Posterior vena cava (tissue), 2 donors: ENCODE measurements at places on chromosomes 2 and 18. TPM values are rescaled to one million over a fixed set of nuclear protein-coding genes. Genes with fewer than 3 reads are reported as not detected.

The BCL11A gene
- 2.0 TPM for total RNA-seq

The CFC1 gene
- not detected for total RNA-seq

The DNER gene
- total RNA-seq: 0.67 TPM

DNA sequence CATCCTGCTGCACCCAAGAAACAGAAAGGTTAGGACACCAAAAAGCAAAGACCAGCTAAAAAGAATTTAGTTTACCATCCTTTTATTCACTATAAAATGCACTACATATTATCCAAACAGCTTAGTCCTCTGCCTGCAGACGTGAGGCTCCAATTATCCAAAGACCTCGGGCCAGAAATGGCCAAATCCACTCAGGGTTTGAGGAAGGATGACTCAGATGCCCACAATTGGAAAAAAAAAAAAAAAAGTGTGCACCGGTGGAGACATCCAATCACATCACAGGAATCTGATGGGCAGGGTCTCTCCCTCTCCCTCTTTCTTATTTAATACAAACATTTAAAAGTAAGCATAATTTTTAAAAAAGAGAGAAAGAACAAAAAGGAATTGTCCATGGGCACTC, 65.7 kb downstream of the TRABD2A start:
- DNase-seq: no peak

DNA sequence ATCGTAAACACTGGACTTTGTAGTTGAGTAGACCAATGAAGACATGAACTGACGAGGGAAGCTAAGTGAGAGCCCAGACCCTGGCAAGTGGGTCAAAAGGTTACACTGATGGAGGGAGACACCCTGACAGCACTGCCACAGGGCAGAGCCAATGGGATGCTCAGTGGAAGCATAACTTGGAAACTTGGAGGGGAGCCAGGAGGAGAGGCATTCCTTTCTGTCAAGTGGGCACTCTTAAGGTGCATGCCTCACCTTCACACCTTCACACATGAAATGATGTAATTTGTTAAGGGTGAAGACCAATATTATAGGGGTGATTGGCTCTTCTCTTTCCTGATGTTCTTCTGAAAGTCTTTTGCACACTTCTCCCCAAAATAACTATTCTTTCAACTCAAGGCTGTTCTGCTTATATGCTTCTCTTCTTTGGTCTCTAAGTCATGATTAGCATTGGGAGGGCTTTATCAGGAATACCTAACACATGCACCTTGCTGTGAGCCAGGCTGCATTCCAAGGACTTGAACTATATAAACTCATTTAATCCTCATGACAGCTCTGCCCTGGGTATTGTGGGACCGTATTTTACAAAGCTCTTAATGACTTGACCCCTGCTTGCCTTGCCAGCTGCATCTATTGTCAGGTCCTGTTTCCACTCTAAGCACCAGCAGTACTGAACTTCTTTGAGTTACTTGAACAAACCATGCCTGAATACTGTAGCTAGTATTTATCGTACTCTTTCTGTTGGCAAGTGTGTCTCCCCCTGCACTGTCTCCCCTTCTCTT, 19.0 kb downstream of the RPL37A start:
- DNase-seq: no peak

DNA sequence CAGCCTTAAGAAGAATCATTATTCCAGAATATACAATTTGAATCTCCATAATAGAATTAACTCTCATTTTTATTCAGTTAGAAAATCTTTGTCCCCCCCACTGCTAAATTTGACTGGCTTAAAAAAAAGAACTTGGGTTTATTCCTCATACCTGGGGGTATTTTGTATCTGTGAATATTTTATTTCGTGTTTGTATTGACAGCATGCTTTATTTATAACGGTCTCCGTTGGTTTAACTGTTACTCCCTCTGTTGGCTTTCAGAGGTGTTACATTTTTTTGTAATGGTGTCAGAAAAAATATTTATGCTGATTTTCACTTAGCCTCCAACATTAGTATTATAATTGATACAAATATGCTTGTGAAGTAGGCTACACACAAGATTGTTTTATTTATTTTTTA, 109.1 kb downstream of the HAUS1 start:
- no peak for DNase-seq

The CYP26B1 gene
- total RNA-seq: 5.0 TPM

- no peak for DNase-seq
Measured at GRCh38 chr2:129756276-129756675, 223.2 kb upstream of the RAB6C start.

GRCh38 chr2:207960090-207960489, 65.2 kb downstream of the PLEKHM3 start:
- DNase-seq: no peak

GRCh38 chr2:133765658-133766057, 197.4 kb upstream of the NCKAP5 start:
- no peak for DNase-seq

- DNase-seq: no peak
Measured at GRCh38 chr2:130842770-130843169, 6.1 kb downstream of the ARHGEF4 start.

GRCh38 chr2:113182471-113183260, 8.9 kb downstream of the PSD4 start:
- peak; percentile 73 for DNase-seq

DNA sequence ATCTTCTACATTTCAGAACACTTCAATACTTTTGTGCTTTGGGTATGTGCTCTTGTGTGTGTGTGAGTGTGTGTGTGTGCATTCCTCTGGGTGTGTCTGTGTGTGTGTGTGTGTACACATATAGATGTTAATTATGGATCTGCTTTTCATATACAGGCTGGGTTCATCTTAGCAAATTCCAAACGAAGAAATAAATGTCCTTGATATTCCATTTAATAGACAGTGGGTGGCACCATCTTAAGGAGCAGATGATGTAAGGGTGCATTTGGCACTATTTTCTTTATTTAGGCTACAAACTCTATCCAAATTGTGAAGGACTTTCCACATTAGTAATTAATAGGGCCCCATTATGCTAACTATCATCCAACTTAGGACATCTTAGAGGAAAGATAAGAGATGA, 425.8 kb upstream of the POU3F3 start:
- no peak for DNase-seq

The FASTKD2 gene
- 21.6 TPM for total RNA-seq

- DNase-seq: no peak
Measured at GRCh38 chr2:100818003-100818605, 1.8 kb upstream of the NPAS2 start.

- no peak for DNase-seq
Measured at GRCh38 chr2:215771241-215771640, 242.1 kb downstream of the MREG start.

DNA sequence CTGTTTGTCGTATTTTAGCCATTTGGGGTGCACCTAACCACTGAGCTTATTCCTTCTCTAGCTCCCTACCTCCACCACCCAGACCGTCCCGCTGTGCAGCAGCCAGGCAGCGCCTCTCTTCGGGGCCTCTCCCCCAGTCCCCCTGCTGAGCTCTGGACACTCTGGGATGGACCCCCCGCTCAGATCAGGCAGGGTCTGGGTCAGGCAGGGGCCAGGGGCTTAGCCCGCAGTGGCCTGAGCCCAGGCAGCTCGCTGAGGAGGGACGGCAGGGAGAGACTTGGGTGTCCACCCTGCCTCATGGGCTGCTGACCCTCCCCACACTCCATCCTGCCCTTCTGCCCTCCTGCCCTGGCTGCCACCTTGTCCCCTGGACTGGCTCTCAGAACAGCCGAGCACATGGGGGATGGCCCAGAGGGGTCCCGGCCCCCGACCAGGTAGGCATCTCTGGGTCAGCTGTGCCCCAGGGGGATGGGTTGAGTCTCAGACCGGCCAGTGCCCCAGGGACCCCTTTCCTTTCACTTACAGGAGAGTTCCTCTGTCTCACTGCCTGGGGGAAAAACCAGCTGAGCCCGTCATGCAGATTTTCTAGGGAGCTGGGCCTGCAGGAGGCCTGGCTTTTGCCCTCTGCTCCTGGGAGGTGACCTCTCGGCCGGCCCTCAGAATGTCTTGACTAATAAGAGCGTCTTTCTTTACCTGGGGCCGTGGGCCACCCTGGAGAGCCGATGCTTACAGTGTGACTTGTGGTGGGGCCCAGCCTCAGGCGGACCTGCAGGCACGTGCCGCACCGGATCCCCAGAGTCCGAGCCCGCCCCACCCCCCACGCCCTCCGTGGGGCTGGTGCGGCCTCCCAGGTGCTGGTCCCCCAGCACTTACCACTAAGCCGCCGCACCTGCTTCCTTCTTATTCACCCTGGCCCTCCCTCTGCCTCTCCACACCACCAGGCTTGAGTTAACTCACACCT, 22.8 kb upstream of the PXDN start:
- peak; percentile 74 for DNase-seq

The HOXD13 gene
- total RNA-seq: not detected

The ZBTB14 gene
- total RNA-seq: 9.9 TPM

- DNase-seq: no peak
Measured at GRCh38 chr2:230312638-230313037, 14.4 kb upstream of the SP140L start.

The RNF125 gene
- total RNA-seq: 3.7 TPM

The ANKRD62 gene
- 0.05 TPM for total RNA-seq

DNA sequence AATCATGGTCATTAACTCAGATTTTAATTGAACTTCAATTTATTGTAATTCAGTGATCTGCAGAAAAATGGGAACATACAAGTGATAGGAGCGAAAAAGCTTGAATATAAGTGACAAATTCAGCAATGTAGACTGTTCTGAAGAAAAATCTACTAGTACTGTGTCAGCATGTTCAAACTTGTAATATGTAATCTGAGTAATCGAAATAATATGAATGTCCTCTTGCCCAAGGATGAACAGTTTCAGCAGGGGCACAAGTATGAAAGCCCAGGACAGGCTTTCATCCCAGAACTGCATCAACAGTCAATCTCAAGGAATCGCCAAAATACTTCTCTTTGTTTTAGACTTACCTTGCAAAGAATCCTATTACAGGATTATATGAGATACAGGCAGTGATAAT, 1110.5 kb downstream of the LRP1B start:
- no peak for DNase-seq

DNA sequence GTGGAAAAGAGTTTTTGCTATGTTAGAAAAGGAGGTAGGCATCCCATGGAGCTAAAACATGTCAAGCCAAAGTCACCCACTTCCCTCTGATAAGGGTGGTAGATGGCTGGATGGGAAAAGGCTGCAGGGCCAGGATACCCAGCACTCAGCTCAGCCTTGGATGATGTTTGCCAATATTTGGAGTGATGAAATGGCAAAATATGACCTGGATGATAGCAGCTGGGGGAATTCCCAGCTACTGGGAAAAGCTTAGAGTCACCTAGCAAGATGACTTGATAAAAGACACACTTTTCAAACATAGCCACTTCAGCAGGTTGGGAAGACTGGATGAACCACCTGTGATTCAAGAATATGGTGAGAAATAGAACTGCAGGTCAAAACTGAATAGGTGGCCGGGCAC, 10.1 kb downstream of the RFX8 start:
- no peak for DNase-seq

GRCh38 chr18:56973487-56973886, 173.4 kb upstream of the BOD1L2 start:
- no peak for DNase-seq

- no peak for DNase-seq
Measured at GRCh38 chr18:63292831-63293683, 26.5 kb downstream of the BCL2 start.

DNA sequence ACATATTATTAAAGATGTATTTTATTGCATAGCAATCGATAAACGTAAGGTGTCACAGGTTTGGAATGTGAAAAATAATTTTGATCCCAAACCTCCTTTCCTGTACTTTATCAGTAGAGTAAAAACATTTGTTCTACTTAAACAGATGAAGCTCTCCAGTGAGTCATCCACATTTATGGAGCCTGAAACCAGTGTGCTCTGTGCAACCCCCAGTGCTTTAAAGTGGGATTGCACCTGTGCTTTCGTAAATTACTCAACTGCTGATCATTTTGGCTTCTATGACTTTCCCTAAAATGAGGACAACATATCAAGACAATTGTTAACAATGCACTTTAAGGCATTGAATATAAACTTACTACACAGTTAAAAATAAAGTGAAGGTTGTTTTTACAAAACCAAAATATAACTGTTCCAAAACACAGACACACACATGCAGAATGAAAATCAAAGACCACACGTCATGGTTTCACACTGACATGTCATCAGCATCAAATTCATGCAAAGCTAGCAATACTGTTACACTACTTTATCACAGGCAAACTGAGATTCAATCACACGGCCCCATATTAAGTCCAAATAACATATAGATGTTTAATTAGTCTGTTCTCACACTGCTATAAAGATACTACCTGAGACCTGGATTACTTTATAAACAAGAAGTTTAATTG, 9.7 kb downstream of the TMEM18 start:
- no peak for DNase-seq

- DNase-seq: no peak
Measured at GRCh38 chr2:47024046-47024445, 108.4 kb upstream of the MCFD2 start.

DNA sequence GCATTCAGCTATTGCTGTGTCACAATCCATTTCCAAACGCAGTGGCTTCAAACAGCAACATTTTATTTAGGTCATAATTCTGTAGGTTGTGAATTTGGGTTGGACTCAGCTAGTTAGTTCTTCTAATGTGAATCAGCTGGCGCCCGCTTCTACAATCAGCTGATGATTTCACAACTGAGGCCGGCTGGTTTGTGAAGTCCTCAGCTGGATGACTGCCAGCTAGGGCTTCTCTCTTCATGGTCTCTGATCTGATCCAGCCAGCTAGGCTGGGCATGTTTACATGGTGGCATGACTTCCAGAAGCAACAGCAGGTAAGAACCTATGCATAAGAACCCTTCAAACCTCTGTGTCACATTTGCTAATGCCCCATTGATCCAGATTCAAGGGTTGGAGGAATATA, 172.0 kb downstream of the SLC4A10 start:
- no peak for DNase-seq

The COLEC11 gene
- total RNA-seq: 3.8 TPM

- DNase-seq: no peak
Measured at GRCh38 chr2:20494241-20494640, 47.4 kb downstream of the RHOB start.

DNA sequence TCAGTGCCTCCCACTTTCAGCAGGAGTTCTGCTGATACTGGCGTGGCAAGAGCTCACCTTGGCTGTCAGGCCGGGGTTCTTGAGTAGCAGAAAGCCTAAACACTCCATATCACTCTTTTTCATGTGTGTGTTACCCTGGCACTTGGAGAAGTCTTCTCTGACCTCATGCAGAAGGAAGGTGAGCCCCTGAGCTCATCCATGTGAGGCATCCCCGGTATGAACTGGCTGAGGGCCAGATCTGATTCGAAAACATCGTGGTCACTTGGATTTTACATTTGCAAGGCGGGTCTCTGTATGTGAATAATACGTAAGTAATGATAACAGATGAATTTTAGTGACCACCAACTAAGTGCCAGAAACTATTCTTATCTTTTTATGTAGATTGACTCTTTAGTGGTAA, 93.6 kb downstream of the RAPGEF4 start:
- DNase-seq: no peak

The TSN gene
- 49.5 TPM for total RNA-seq

The PPP1R7 gene
- 49.3 TPM for total RNA-seq

GRCh38 chr18:892316-892715, 12.4 kb upstream of the ADCYAP1 start:
- no peak for DNase-seq
